AG09319 (cell line): ENCODE measurements at places on chromosomes 4 and X.

DNA sequence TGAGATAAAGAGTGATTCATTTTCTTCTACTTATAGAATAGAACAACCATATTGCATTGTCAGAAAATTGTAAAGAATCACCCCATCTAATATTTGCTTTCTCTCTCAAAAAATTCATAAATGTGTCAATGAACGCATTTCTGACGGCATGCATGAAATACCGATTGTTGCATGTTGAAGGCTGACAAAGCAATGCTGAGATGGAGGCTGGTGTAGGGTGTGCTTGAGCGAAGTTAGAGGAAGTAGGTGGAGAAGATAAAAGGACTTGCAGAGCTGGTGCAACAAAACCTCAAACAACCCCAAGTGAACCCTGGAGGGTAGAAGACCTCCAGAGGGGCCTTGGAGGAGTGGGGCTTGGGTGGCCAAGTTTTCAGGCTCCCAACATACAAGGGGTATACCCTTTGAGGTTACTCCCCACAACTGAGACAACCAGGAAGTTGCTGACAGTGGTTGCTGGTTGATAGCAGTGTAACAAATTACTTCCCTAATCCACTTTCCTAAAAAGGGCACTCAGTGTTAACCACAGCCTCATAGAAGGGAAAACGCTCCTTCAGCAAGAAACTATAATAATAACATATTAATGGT is 452.7 kb downstream of the NLGN4X start:
- DNase-seq, result no peak

- DNase-seq, result no peak
Observed at GRCh38 chr4:185722029-185722316, 90.0 kb downstream of the SORBS2 start.

- no peak for DNase-seq
Observed at GRCh38 chrX:103234869-103235268, 20.0 kb downstream of the BEX4 start.

- no peak for DNase-seq
Observed at GRCh38 chrX:41095908-41096307, 10.7 kb downstream of the USP9X start.

DNA sequence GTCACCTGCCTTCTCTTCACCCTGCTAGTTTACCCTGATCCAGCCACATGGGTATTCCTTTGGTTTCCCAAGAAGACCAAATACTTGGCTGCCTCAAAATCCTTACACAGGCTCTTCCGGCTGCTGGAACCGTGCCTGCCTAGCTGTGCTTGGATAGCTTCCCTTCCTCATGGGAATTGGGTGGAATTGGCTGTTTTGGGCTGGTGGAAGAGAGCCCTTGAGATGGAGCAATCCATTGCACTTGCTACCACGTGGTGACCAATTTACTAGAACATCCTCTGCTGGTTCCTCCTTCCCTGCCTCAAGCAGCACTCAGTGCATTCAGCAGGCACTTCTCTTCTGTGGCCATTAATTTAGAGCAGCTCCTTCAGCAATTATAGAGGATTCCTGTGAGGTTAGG is 119.3 kb upstream of the AP1S2 start:
- DNase-seq, result no peak

DNA sequence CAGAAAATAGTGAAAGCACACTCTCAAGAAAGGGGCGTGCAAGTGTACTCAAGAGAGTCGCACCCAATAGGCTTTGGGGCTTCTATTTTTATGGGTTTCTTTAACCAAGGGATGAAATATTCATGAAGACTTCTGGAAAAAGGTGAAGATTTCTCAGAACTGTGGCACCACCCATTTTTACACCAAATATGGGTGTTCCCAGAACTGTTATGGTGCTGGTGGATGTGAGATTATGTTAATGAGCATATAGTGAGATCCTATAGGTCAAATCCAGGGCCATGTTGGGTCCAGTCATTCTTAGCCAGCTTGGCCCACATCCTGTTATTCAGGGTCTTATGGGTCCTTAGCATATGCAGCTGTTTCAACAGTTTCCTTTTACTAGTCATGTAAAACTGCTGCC is 61.0 kb upstream of the SMIM10 start:
- no peak for DNase-seq

- DNase-seq, result no peak
Observed at GRCh38 chr4:149751174-149751573, 64.5 kb downstream of the IQCM start.
